ENCODE measurements at places on chromosomes 4 and X. TPM values are rescaled to one million over a fixed set of nuclear protein-coding genes. Genes with fewer than 3 reads are reported as not detected.

GRCh38 chrX:107632346-107632745 lies 4.0 kb downstream of the PRPS1 start:
- no peaks in the 10 kb centered on the region for H3K27me3 ChIP-seq
- H3K36me3 ChIP-seq: no peaks in the 10 kb centered on the region
- peak; percentile 39 for DNase-seq
- H3K4me1 ChIP-seq: peaks cover 21% of the 10 kb centered on the region

Gene TEC
- total RNA-seq: not detected

Gene BST1
- total RNA-seq: 32.6 TPM

Gene TSPAN7
- total RNA-seq: not detected

Measured in GM23248 (cell line).